ENCODE measurements at places on chromosomes 2 and 18.

GRCh38 chr2:873651-874580, 76.7 kb upstream of the SNTG2 start:
- DNase-seq: no peak

- no peak for DNase-seq
Measured at GRCh38 chr2:43233218-43234212, 7.1 kb upstream of the ZFP36L2 start.

DNA sequence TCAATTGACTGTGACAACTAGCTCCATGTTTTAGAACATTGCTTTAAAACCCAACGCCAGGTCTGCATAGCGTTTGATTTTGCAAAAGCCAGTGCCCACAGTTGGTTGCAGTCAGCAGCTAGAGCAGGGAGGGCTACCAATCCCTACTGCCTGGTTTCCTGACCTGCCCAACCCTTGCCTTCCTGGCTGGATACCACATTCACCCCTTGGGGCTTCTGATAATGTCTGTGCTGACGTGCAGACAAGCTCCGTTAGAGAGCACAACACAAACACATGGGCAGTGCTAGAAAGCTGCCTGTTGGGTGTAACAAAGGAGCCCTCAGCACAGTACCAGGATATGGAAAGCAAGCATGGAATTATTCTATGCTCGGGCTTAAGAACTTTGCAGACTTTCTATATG, 71.4 kb upstream of the THSD7B start:
- DNase-seq: no peak

GRCh38 chr2:64165706-64166105, 21.5 kb upstream of the PELI1 start:
- DNase-seq: no peak

GRCh38 chr18:58491773-58492752, 136.8 kb downstream of the ALPK2 start:
- no peak for DNase-seq
